ENCODE measurements at places on chromosomes 4 and X. TPM values are rescaled to one million over a fixed set of nuclear protein-coding genes. Genes with fewer than 3 reads are reported as not detected.

DNA sequence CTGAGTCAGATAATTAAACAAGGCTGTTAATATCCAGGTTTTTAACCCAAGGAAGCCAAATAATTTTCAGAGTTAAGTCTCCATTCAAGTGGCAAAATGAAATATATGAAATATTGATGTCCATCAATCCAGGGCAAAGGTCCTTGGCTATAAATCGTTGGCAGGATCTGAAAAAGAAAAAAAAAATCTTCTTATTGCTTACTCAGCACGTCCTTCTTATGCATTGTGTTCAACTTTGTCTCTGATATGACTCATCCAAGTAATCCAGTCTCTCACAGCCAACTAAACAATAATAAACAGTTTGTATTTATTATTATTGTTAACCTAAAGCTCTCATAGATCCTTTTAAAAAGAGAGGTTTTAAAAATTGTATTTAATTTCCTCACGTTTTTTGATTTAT is 851.2 kb downstream of the ADGRL3 start:
- no peaks in the 10 kb centered on the region for H3K4me1 ChIP-seq
- H3K27me3 ChIP-seq, result no peaks in the 10 kb centered on the region
- no peak overlapping the region for H3K27ac ChIP-seq
- no peak for DNase-seq

- H3K36me3 ChIP-seq, result no peaks in the 10 kb centered on the region
- H3K27ac ChIP-seq, result no peak overlapping the region
- no peak for DNase-seq
- no peaks in the 10 kb centered on the region for H3K27me3 ChIP-seq
- no peaks in the 10 kb centered on the region for H3K4me1 ChIP-seq
- no peak overlapping the region for H3K4me3 ChIP-seq
Observed at GRCh38 chr4:111631215-111631999, 513.8 kb upstream of the FAM241A start.

The DMD gene
- 1.7 TPM for polyA plus RNA-seq

The MSX1 gene
- polyA plus RNA-seq, result 2.0 TPM

The RBMXL3 gene
- polyA plus RNA-seq, result not detected

The SMAD1 gene
- 9.8 TPM for polyA plus RNA-seq

All from spleen (tissue), 13 donors.